ENCODE measurements at places on chromosomes 4 and X.

DNA sequence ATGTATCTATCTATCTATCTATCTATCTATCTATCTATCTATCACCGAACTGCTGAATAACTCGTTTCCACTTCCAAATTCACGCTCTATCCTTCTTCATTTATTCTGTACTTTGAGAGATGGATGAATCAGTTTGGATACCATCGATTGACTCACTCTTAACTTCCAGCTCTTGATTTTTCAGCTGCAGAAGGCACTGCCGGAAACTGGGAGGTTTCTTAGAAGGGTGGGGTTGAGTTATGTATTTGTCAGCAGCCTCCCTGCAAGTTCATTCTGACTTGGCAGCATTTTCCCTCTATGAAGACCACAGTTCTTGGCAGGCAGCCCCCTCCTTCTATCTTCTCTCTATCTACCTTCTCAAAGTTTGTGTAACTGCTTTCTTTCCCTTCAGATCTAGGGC is 112.0 kb upstream of the MAGEB18 start:
- DNase-seq, result no peak

DNA sequence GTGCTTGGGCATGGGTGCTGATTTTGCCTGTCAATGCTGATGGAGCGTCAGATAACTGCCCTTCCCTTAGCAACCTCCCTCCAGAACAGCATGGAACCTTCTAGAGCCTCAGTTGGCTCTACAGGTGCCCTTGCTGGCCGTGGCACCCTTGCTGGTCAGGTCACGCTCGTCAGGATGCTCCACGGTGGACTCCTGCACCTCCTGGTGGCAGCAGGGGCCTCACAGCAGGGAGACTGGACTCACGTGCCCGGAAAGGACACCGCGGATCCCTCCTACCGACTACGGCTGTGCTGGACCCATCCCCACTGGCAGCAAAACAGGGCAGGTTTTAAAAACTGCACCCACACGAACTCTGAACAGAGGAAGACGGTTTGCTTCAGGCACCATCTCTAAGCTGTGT is 82.1 kb upstream of the AFAP1 start:
- DNase-seq, result no peak

- no peak for DNase-seq
Observed at GRCh38 chrX:148133105-148133725, 152.1 kb downstream of the FMR1NB start.

- DNase-seq, result no peak
Observed at GRCh38 chr4:108446556-108446955, 173.8 kb upstream of the RPL34 start.

DNA sequence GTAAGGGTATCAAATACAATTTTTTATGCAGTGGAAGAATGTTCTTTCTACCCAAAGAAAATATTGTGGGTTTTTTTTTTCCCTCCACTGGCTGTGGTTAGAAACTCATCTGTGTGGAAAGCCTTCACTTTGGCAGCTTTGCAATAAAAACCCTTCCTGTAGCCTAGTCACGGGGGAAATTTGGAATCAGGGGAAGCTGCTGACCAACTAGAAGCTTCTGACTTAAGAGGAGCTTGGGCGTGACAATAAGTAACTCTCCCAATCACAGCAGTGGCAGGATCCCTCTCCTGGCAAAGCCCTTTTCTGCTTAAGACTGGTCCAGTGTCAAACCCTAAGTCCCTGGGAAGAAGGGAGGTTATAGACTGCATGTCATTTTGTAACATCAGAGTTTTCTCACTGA is 87.9 kb downstream of the LRRC66 start:
- no peak for DNase-seq

- DNase-seq, result no peak
Observed at GRCh38 chrX:68060506-68061205, 372.6 kb downstream of the OPHN1 start.

- DNase-seq, result no peak
Observed at GRCh38 chr4:40185830-40186664, 10.8 kb upstream of the RHOH start.

DNA sequence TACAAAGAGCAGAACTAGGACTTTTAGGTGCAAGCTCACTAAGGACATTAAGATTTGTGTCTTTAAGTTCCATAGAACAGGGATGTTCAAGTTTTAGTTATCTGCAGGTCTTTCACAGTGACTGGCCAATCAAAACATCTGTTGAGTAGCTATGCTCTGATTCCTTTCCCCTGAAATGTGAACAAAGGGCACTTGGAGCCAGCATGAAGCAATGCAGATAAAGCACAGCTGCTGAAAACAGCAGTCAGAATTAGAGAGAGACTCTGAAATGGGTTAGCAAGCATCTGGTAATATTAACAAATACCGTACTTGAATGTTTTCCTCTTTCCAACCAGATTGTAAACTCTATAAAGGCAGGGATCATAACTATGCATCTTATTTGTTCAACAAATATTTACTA is 276.9 kb downstream of the RAB28 start:
- DNase-seq, result no peak

GRCh38 chr4:2290974-2291704 is 29.2 kb upstream of the MXD4 start:
- no peak for DNase-seq

DNA sequence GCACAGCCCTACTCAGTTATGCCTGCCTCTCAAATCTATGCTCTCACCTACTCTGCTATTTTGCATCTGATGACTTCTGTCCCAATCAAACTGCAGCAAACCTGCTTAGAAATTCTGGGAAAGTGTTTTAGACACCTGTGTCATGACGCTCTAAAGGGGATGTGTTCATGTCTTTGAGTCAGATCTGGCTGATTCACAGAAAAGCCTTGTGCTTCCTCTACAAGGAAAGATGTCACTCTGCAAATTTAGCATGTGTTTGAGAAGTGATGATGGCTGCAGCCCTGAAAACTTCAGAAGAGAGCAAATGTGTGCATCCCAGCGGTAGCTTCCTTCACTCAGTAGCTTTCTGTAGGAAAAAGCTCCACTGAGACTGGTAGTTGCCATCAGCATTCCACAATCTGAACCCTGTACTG is 235.4 kb downstream of the MGST2 start:
- no peak for DNase-seq

GRCh38 chr4:136784326-136784725 is 748.0 kb downstream of the PCDH18 start:
- no peak for DNase-seq

GRCh38 chr4:156188596-156188995 is 234.9 kb upstream of the CTSO start:
- no peak for DNase-seq

DNA sequence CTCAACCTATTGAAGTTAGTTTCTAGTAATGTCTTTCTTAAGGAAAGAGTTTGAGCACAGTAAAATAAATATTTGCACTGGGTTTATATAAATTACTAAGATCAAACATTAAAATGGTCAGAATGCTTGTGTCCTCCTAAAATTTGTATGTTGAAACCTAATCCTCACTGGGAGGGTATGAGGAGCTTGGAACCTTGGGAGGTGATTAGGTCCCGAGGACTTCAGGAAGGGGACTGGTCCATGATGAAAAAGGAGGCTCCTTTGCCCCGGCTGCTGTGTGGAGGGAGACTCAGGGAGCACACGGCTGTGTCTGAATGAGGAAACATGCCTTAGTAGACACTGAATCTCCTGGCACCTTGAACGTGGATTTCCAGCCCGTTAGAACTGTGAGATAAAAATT is 221.9 kb downstream of the TENM3 start:
- no peak for DNase-seq

DNA sequence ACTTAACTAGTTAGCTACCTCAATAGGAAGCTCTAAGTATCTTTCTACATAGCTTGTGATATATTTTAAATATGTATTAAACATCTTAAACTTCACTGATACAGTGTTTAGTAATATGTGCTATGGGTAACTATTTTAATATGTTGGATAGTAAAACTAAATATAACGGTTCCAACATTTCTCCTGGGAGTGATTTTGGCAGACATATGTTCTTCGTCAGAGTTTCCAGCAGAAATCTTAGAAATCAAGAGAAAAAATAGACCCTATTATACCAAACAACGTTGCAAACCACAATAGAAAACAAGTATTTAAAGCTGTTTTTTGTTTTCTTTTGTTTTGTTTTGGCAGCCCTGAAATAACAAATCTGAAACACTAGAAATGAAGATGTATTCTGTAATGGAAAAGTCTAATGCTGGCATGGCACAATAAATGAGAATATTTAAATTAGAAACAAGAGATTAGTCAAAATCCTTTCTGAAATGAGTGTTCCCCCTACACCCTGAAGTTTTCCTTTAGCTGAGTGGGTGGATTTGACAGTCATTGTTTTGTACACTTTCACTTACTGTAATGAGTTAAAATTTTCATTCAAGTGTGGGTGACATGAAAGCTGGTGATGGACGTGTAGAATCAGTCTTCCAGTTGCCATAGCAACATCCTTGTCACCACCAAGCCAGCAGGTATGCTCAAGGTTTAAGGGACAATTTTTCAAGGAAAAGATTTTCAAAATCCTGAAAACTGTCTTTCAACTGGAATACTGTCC is 233.5 kb downstream of the SCFD2 start:
- no peak for DNase-seq

DNA sequence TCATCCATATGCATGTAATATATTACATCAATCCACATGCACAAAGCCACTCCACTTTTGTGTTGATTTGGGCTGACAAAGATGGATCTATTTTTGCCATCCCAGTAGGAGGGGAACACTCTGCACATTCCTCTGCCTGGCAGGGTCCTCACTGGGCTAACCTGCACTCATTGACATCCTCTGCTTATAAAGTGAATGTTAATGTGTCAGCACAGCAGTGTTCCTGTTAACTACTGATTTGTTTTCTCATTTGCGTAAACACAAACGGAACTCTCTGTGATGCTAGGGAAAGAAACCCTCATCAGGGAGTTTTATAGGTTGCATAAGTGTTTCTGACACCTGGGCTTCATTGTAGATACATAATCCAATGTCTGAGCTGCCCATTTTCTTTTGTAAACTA is 826.0 kb downstream of the RAB28 start:
- DNase-seq, result no peak

GRCh38 chrX:19864736-19865135 is 22.7 kb downstream of the SH3KBP1 start:
- no peak for DNase-seq

DNA sequence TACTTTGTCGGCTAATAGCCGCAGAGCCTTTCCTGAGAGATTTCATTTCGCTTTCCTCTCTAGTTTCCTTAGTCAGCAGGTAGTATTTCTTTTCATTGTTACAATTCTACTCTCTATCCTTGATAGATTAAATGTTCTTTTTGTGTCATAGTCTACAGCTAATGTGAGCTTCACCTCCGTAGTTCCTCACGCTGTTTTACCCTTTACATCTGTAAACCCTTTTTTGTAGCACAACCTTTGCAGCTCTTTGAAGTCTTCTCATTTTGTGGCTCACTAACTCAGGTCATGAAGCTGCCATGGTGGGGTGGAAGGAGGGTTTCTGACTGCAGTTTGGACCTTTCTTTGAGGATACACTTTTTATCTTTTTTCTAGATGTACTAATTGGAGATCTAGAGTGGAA is 1008.8 kb upstream of the PABPC4L start:
- DNase-seq, result no peak
